ENCODE measurements at places on chromosomes 5 and 9.

DNA sequence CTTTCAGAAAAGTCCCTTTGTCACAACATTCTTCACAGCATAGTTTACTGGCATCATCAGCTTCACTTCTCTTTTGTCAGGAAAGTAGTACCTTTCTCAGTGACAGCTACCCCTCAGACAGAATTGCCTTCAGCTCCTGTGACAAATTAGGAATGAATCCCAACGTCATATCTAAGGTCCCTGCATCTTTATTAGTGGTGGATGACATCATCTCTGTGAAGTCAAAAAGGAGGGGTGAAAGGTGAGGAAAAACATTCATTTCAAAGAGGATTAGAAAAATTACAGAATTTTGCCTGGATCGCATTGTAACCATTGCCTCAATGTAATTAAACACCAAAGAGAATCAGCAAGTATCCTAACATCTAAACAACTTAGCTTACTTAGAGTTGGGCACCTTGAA lies 7.9 kb upstream of the INSL6 start:
- DNase-seq, result no peak

GRCh38 chr5:144638787-144639186 lies 468.1 kb downstream of the KCTD16 start:
- peak; percentile 1 for DNase-seq

DNA sequence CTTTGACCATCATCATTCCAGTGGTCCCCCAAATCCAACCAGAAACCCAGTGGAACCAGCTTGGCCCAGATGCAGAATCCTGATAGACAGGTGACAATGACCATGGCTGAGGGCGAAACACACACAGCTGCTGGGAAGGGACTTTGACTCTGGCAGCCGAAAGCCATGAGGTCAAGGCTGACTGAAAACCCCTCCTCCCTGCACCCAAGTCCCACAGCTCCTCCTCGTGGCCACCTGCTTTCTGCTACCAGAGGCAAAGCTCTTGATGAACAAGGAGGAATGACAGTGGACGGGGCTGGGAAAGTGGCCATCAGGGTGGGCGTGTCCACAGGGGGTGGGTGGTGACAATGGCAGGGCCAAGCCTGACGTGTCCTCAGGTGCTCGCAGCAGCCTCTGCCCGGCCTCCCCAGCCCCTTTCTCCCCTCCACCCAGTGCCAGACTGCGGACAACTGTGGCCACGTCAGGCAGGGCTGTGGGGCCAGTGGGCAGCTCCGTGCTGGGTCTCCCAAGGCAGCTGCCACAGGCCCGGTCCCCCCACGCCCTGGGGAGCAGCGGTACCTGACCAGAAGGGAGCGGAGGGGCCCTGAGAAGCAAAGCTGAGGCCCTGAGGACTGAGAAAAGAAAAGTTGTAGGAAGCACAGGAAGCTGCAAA lies 30.8 kb upstream of the SARDH start:
- DNase-seq, result peak; percentile 91

- peak; percentile 66 for DNase-seq
Measured at GRCh38 chr5:147303976-147304375, 69.2 kb downstream of the STK32A start.

DNA sequence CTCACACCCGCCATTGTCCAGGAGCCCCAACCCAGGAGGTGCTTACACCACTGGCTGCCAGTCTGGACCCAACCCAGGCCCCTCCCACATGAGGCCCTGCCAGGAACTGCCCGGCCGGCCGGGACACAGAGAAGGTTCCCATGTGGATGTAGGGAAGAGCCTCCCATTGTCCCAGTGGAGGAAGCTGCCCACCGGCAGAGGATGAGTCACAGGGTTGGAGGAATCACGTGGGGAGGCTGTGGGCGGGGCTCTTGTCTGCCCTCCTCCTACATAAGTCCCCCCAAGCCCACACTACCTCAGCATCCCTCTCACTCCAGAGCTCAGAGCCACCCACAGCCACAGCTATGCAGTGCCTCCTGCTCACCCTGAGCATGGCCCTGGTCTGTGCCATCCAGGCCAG lies 26.1 kb downstream of the PAEP start:
- DNase-seq, result peak; percentile 3

DNA sequence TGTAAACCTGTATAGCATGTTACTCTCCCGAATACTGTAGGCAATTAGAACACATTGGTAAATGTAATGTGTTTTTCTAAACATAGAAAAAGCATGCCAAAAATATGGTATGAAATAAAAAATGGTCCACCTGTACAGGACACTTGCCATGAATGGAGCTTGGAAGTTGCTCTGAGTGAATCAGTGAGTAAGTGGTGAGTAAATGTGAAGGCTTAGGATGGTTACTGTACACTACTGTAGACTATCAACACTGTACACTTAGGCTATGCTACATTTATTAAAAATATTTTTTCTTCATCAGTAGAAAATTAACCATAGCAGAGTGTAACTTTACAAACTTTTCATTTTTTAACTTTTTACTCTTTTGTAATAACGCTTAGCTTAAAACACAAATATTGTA lies 41.9 kb downstream of the INSYN2B start:
- DNase-seq, result no peak

DNA sequence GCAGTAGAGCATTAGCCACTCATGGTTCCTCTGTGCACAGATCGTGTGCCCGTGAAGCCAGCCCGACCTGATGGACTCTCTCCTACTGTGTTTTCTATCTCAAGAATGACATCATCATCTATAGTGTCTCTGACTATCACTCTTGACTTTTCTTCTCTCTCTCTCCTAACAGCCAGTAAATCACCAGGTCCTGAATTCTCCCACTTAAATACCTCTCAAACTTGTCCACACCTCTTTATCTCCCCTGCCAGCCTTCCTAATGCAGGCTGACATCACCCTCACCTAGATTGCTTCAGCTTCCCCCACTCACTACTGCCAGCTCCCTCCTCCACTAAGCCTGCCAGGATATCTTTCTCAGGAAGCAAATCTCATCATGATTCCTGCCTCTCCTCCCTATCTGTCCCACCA lies 90.6 kb upstream of the MIER3 start:
- no peak for DNase-seq

DNA sequence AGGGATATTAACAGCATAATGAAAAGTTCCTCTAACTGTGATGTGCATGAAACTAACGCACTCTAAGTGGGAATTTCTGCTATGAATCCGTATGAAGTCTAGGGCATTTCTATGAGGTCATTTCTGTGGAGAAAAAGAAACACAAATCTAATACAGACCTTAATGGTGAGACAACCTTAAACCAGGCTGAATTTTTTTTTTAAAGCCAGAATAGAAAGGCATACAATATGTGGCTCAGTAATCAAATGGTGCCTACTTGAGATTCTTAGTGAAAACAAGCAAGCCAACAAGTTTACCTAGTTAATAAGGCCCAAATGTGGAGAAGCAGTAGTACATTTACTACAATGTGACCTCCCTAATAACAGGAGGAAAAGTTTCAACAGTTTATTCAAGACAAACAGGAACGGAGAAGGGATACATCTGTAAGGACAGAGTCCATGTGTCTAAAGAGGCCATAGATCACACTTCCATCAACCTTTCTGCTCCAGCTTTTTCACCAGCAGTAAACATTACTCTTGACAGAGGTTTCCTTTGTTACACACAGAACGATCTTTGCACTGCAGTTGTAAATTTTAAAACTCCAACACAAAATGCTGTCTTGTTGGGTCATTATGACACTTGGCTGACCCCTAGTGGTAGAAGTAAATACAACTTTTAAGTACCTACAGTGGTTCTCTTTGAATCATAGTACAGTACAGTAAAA lies 26.2 kb downstream of the CARNMT1 start:
- DNase-seq, result peak; percentile 87

GRCh38 chr5:133499895-133500294 lies 112.4 kb downstream of the FSTL4 start:
- DNase-seq, result no peak

DNA sequence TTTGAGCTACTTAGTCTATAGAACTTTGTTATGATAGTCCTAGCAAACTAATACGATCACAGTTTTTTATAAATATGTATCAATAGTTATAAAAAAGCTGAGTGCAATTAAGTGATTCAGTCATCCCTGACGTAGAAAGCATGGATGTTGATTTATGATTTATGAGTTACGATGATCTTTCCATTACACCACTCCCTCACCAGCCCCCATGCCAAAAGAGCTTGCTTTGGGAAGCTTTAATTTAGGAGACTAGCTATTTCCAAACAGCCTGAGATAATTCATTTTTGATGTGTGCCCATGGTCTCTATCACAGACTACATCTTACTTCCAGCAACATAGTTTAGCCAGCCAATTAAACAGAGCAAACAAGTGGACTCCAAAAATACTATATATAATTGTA lies 256.8 kb downstream of the GABRG2 start:
- DNase-seq, result no peak

GRCh38 chr5:35457912-35458823 lies 159.5 kb upstream of the SPEF2 start:
- no peak for DNase-seq

- no peak for DNase-seq
Measured at GRCh38 chr5:175336781-175337180, 107.2 kb downstream of the DRD1 start.

- DNase-seq, result peak; percentile 51
Measured at GRCh38 chr5:174690271-174690670, 34.1 kb upstream of the MSX2 start.

- no peak for DNase-seq
Measured at GRCh38 chr9:35845824-35846771, 17.1 kb downstream of the TMEM8B start.

DNA sequence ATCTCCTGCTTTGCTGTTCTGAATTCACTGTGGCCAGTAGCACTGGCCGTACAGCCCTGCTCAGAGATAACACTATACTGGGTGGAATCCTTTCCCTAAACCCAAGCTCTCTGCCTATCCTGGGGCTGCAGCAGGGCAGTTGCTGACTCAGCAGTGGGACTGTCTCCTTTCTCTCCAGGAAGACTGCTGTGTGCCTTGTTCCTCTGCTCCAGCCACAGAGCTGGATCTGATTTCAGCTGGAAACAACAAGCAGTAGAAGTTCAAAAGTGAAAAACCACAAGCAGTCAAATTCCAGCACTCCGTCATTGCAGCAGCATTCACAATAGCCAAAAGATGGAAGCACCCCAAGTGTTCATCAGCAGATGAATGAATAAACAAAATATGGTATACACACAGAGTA lies 105.0 kb downstream of the FBXL7 start:
- DNase-seq, result peak; percentile 90
